ENCODE measurements at places on chromosomes 3 and 15.

GRCh38 chr15:74696808-74697207 lies 984 bp upstream of the EDC3 start:
- no peak for DNase-seq
- H3K36me3 ChIP-seq = no peaks in the 10 kb centered on the region
- no peaks in the 10 kb centered on the region for H3K27me3 ChIP-seq
- H3K4me1 ChIP-seq = peaks cover 6% of the 10 kb centered on the region

- no peaks in the 10 kb centered on the region for H3K36me3 ChIP-seq
- H3K27ac ChIP-seq = no peak overlapping the region
- H3K27me3 ChIP-seq = no peaks in the 10 kb centered on the region
- H3K4me3 ChIP-seq = no peak overlapping the region
These were observed 172.0 kb downstream of the MTHFS start for GRCh38 chr15:79724804-79725203.

- DNase-seq = no peak
- H3K4me1 ChIP-seq = peaks cover 14% of the 10 kb centered on the region
- no peak overlapping the region for H3K27ac ChIP-seq
- H3K27me3 ChIP-seq = no peaks in the 10 kb centered on the region
These were observed 105.8 kb downstream of the CYP19A1 start for GRCh38 chr15:51232581-51232980.

GRCh38 chr3:194312743-194313281 lies 38.3 kb downstream of the CPN2 start:
- no peaks in the 10 kb centered on the region for H3K27me3 ChIP-seq
- no peak overlapping the region for H3K27ac ChIP-seq
- H3K36me3 ChIP-seq = no peaks in the 10 kb centered on the region
- no peak for DNase-seq
- H3K4me3 ChIP-seq = no peak overlapping the region
- H3K4me1 ChIP-seq = no peaks in the 10 kb centered on the region

DNA sequence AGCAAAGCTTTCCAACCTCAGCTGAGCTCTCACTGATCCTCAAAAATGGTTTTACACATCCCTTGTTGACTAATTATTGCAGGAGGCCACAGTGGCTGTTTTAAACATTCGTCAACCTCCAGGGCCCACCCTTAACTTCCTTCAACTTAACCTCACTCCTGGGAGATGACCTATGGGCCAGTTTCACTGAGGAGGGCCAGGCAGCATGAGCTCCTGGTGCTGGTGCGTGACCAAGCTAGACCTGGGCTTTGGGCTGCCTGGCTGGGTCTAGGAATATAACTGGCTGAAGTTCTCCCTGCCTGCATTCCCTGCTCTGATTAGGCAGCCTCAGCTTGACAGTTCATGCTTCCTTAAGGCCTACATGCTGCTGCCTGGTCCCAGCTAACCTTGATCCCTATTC lies 273.7 kb upstream of the ATP11B start:
- H3K27me3 ChIP-seq = no peaks in the 10 kb centered on the region
- H3K4me1 ChIP-seq = no peaks in the 10 kb centered on the region
- no peak overlapping the region for H3K4me3 ChIP-seq
- DNase-seq = no peak
- no peak overlapping the region for H3K27ac ChIP-seq

GRCh38 chr3:8324747-8325146 lies 176.9 kb upstream of the LMCD1 start:
- H3K4me3 ChIP-seq = no peak overlapping the region
- no peaks in the 10 kb centered on the region for H3K4me1 ChIP-seq
- no peaks in the 10 kb centered on the region for H3K36me3 ChIP-seq
- H3K27ac ChIP-seq = no peak overlapping the region
- H3K27me3 ChIP-seq = no peaks in the 10 kb centered on the region
- DNase-seq = no peak

DNA sequence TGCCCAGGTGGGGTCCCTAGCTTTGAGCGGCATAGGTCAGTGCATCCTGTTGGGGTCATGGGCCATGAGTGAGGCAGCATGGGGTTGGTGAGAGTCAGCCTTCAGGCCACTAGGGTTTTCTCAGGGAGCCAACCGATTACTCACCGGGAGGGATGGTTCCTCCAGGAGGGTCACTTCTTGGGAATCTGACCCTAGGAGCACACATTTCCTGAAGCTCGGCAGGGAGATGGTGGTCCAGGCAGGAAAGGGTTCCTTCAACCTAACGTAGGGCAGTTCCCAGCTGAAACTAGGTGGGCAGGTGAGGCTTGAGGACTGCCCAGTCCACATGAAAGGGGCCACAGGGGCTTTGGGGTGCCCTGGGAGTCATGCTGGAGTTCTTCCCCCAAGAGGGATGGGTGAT lies 218.0 kb downstream of the UBE3A start:
- H3K4me3 ChIP-seq = no peak overlapping the region
- H3K4me1 ChIP-seq = no peaks in the 10 kb centered on the region
- H3K27me3 ChIP-seq = no peaks in the 10 kb centered on the region
- no peaks in the 10 kb centered on the region for H3K36me3 ChIP-seq
- no peak for DNase-seq

Measured in thoracic aorta (tissue), 2 donors.